Body of pancreas (tissue), 4 donors: ENCODE measurements at places on chromosomes 3 and 15.

GRCh38 chr3:34155666-34156065, 357.2 kb downstream of the PDCD6IP start:
- no peaks in the 10 kb centered on the region for H3K4me1 ChIP-seq
- no peak for DNase-seq
- H3K36me3 ChIP-seq, result no peaks in the 10 kb centered on the region
- H3K27ac ChIP-seq, result no peak overlapping the region
- no peaks in the 10 kb centered on the region for H3K27me3 ChIP-seq

DNA sequence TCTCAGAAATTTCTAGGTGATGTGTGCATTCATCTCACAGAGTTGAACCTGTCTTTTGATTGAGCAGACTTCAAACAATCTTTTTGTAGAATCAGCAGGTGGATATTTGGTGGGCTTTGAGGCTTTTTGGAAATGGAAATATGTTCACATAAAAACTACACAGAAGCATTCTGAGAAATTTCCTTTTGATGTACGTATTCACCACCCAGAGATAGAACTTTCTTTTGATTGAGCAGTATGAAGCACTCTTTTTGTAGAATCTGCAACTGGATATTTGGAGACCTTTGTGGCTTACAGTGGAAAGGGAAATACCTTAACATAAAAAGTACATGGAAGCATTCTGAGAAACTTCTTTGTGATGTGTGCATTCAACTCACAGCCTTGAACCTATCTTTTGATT, 3515.0 kb downstream of the GOLGA6L6 start:
- H3K36me3 ChIP-seq, result no peaks in the 10 kb centered on the region
- no peak overlapping the region for H3K4me3 ChIP-seq
- no peaks in the 10 kb centered on the region for H3K27me3 ChIP-seq
- H3K27ac ChIP-seq, result no peak overlapping the region
- DNase-seq, result no peak

- H3K36me3 ChIP-seq, result no peaks in the 10 kb centered on the region
- no peak overlapping the region for H3K27ac ChIP-seq
Measured at GRCh38 chr3:169026543-169027182, 636.8 kb downstream of the MECOM start.

- DNase-seq, result no peak
- H3K27me3 ChIP-seq, result no peaks in the 10 kb centered on the region
Measured at GRCh38 chr15:33402600-33402999, 91.8 kb downstream of the RYR3 start.

DNA sequence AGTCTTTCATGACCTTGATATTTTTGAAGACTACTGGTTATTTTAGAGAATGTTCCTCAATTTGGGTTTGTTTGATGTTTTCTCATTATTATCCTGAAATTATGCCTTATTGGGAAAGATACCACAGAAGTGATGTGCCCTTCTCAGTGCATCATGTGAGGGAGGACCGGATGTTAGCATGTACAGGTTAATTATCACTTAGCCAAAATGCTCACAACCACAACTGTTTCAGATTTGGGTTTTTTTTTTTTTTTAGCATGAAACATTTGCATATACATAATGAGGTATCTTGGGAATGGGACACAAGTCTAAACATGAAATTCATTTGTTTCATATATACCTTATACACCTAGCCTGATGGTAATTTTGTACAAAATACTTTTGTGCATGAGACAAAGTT, 59.8 kb downstream of the PIK3R4 start:
- no peak overlapping the region for H3K27ac ChIP-seq
- no peaks in the 10 kb centered on the region for H3K27me3 ChIP-seq
- no peak overlapping the region for H3K4me3 ChIP-seq
- peaks cover 14% of the 10 kb centered on the region for H3K36me3 ChIP-seq
- DNase-seq, result no peak
- H3K4me1 ChIP-seq, result no peaks in the 10 kb centered on the region

DNA sequence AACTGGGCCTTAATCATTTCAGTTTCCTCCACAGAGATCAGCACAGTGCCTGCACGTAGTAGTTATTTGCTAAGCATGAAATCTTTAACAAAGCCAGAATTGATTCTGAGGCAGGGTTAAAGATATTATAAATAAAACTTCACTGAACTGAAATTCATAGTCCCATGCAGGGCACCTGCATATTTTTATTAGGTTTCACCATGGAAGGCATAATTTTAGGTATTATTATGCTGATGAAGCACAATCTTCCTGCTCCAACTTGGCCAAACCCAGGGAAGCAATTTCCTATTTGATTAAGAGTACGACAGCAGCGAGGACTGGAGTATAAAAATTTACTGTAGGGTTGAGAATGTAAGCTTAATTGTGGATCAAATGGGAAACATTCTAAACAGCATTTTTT, 1070.4 kb upstream of the CFAP20DC start:
- DNase-seq, result no peak
- no peaks in the 10 kb centered on the region for H3K27me3 ChIP-seq

GRCh38 chr3:188788621-188789081, 383.1 kb upstream of the TPRG1 start:
- no peaks in the 10 kb centered on the region for H3K36me3 ChIP-seq
- peaks cover 11% of the 10 kb centered on the region for H3K4me1 ChIP-seq
- H3K27me3 ChIP-seq, result no peaks in the 10 kb centered on the region
- no peak overlapping the region for H3K27ac ChIP-seq
- no peak overlapping the region for H3K4me3 ChIP-seq

DNA sequence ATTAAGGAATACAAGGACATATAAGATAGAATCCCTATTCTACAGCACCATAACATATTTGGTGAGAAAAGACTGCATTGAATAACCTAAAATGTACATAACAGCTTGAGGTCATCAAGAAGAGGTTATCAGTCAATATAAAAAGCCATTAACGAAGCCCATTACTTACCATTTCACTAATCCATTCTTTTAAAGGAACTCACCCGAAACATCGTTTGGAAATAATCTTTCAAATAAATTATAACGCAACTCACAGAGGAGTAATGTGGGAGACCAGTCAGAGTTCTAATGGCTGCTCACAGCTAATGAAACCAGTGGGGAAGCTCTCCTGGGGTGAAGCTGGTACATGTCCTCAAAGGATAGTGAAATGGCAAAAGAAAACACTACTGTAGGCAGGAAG, 188.4 kb downstream of the TBC1D5 start:
- no peaks in the 10 kb centered on the region for H3K27me3 ChIP-seq
- no peak for DNase-seq
- no peak overlapping the region for H3K27ac ChIP-seq
- H3K4me1 ChIP-seq, result peaks cover 10% of the 10 kb centered on the region
- H3K4me3 ChIP-seq, result no peak overlapping the region

- no peaks in the 10 kb centered on the region for H3K36me3 ChIP-seq
- H3K27ac ChIP-seq, result no peak overlapping the region
- no peaks in the 10 kb centered on the region for H3K27me3 ChIP-seq
Measured at GRCh38 chr3:102024270-102024904, 175.1 kb downstream of the NFKBIZ start.
